ENCODE measurements at places on chromosomes 3 and 15.
A peak's percentile ranks its signal among the peaks of the same experiment; 100 is the strongest.

DNA sequence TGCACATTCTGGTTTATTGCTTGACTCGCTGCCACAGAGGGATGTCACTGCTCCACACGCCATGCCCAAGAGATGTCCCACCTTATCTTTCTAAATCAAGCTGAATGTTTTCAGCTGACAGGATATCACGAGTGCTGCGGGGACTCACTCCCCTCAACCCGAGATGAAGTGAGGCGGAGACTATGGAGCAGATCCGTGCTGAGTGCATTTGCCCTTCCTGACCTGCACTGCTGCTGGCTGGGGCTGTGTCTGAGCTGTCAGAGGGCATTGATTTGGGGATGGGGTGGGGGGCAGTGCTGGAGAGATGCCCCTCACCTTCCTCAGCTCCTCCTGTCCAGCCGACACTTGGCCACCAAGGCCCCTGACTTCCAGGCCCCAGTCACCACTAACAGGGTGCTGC lies 40.5 kb upstream of the CSPG4 start:
- DNase-seq, result no peak

GRCh38 chr3:87982421-87982820 lies 76.4 kb downstream of the CGGBP1 start:
- DNase-seq, result no peak

- DNase-seq, result no peak
These were observed 1.7 kb downstream of the EMC7 start for GRCh38 chr15:34099914-34100313.

GRCh38 chr3:102156426-102156825 lies 278.4 kb upstream of the ZPLD1 start:
- no peak for DNase-seq

- DNase-seq, result no peak
These were observed 101.4 kb upstream of the STT3B start for GRCh38 chr3:31431321-31431720.

- DNase-seq, result no peak
These were observed 103.2 kb downstream of the DPH6 start for GRCh38 chr15:35442742-35443141.

- no peak for DNase-seq
These were observed 124.2 kb upstream of the ABI3BP start for GRCh38 chr3:101117465-101117864.

DNA sequence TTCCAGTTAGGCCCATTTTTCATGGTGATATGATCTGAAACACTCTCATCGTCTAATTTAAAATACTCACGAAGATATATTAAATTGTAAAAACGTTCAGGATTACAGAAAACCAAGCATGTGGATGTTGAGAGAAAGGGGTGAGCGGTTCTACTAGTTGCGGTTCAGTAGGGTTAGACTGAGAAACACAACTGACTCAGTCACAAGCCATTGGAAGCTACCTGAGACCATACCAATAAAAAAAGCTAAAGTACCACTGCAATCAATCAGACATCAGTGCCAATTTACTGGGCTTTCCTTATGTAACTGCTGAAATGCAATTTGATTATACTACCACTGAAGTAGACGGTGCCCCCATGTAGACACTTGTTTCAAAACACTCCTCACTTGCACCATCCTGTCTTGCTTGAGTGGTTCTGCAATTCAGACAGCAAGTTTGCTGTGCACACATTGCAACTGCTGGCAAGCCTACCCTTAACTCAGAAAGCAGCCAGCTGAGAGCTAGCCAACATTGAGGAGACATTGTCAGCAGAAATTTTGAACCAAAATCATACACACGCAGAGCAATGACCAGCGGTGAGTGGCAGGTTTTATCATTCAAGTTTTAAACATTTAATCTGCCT lies 368.7 kb upstream of the ARHGEF26 start:
- peak; percentile 52 for DNase-seq

DNA sequence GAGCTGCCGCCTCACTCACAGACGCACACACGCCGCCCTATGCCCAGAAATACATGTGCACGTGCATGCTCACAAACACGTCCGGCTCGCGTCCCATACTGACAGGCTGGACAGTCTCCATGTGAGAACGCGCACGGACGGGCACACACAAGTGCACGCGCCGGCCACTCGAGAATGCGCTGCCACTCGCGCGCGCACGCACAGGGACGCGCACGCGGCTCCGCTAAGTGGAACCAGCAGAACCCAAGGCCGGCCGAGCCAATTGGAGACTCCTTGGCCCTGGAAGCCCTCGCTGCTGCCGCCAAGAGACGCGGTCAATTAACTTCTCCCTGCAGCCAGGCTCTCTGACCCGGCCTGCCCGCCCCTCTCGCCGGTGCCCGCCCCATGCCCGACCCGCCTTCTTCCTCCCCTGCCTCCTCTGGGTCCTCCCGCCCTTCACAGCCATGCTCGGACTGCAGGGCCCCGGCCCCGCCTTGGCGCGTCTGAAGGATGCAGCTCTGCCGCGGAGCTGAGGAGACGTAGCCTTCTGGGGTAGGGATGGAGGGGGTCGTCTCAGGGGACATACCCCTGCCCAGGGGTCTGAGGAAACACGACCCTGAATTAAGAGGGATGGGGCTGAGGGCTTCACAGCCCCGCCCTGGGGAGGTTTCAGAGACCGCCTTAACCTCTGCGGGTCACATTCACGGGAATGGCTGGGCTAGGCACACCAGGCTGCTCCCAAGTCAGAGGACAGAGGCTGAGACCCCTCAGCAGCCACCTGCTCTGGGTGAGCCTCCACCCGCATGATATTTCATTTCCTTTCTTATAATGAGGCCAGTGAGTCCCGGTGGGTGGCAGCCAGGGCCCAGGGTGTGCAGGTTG lies 15.0 kb downstream of the PTH1R start:
- peak; percentile 75 for DNase-seq

GRCh38 chr15:82710208-82710555 lies 507 bp upstream of the AP3B2 start:
- DNase-seq, result no peak

- no peak for DNase-seq
These were observed 39.7 kb downstream of the SENP2 start for GRCh38 chr3:185625784-185626183.

DNA sequence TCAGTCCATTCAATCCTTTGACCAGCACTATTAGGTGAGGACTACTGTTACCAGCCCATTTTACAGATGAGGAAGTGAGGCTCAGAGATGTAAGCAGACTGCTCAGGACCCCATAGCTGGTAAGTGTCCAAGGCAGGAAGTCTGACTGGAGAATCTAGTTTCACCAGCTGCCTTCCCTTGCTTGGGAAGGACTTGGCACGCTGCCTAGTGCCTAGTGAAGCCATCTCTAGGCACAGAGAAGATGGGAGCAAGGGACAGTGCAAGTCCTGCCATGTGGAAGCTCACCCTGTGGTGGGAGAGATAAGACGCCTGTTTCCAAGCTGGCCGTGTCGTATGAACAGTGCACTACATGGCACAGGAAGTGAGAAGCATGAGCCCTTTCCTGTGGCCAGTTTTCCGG lies 111.8 kb upstream of the TMC3 start:
- DNase-seq, result no peak

- DNase-seq, result no peak
These were observed 13.0 kb upstream of the PHLDB2 start for GRCh38 chr3:111846039-111846438.

DNA sequence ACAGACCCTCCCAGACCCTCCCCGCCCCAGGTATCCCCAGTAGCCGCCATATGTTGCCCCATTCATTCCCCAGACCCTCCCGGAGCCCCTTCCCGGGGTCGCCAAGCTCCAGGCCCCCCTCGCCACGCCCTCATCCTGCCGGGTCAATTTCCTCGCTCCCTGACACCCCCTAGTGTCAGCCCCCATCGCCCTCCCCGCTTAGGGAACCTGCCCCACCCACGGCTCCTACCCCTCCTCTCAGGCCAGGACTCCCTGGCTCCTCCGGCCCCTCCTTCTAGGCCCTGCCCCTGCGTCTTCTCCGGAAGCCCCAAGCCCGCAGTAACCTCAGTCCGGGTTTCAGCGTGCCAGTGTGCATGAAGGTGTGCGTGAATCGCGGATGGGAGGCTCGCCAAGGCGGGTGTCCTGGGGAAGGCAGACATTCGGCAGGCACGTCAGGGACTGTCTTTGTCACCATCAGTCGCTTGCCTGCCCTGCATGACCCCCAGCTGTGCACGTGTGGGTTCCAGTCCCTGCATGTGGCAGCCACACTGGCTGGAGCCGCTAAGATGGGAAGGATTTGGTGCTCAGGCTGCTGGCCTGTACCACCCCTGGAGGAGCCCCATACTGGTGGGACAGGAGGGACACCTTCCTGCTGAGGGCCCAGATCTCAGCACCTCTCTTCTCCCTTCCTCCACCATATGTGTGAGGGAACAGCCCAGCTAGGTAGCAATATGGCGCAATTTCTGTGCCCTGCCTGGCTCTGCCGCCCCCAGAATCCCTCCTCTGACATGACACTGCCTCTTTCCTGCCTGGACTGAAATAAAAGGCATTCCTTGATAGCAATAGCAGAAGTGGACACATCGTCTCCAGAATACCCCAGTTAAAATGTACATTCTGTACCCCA lies 693 bp downstream of the DISP2 start:
- no peak for DNase-seq

- no peak for DNase-seq
These were observed 901 bp upstream of the RASSF1 start for GRCh38 chr3:50341537-50341936.

GRCh38 chr15:101198800-101199199 lies 53.0 kb downstream of the CHSY1 start:
- DNase-seq, result no peak

DNA sequence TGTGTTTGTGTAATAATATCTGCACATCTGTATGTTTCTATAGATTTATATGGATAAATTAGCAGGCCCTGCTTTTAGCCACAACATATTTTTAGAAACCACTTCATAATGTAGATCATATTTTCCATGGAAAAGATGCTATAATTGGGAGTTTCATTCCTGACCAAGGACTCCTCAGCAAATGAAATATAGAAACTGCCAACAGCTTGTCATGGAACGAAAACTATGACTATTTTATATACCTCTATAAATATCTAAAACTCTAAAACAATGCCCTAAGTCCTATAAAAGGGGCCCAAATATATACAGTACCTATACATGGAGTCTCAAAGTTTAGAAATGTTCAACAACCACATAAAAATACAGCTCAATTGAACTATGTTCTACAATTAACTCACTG lies 27.9 kb downstream of the EID1 start:
- no peak for DNase-seq

GRCh38 chr3:9595877-9596276 lies 42.3 kb upstream of the LHFPL4 start:
- DNase-seq, result no peak

- no peak for DNase-seq
These were observed 187.0 kb downstream of the NTRK3 start for GRCh38 chr15:88069561-88069960.

DNA sequence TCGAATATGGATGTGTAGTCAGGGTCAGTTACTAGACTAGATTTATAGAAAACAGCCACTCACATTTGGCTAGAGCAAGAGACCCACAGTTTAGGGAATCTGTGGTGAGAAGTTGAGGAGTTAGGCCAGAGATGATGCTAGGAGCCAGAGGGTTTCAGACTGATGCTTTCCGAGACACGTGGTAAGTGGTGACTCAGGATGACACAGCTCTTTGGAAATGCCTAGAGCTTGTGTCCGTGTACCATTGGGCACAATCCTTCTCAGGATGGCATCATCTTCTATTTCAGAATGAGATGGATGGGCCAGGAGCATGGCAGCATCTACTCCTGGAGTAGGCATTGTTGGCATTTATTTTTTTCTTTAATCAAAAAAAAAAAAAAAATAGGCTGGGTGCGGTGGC lies 28.5 kb downstream of the PTPRG start:
- DNase-seq, result no peak

GRCh38 chr3:15010664-15011063 lies 54.5 kb downstream of the MRPS25 start:
- no peak for DNase-seq

- peak; percentile 56 for DNase-seq
These were observed 43.6 kb upstream of the CTSH start for GRCh38 chr15:78988361-78988911.

DNA sequence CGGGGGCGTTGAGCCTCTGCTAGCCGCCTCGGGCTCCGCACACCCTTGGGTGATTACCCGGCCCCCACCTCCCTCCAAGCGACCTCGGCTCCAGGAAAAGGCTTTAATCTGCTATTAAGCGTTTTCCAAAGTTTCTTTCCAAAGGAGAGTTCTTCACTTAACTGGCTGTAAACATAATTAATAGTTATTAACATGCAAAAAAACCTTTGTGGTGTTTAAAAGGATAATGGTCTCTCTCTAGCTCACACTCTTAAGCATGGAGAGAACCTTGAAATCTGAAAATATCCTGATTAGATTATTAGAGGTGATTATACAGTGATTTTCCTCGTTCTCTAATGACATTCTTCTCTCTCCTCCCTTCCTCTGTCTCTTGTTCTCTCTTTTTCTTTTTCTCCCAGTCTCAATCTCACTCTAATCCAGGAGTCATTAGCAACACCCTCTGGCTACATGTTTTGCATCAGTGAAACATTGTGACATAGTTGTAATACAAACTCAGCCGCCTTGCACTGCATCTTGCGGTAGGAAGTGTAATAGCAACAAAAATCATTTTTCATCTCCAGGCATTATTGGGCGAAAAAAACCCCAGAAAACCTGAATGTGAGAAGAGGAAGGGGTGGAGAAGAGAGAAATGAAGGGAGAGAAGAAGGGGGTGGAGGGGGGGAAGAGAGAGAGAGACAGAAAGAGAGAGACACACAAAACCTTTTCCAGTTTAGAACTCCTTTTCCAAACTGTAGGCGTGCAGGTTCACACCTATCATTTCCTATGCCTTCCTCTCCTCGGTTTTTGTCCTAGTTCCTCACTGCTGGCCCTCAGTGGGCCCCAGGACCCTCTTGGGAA lies 24.4 kb downstream of the NR2F2 start:
- DNase-seq, result peak; percentile 69

DNA sequence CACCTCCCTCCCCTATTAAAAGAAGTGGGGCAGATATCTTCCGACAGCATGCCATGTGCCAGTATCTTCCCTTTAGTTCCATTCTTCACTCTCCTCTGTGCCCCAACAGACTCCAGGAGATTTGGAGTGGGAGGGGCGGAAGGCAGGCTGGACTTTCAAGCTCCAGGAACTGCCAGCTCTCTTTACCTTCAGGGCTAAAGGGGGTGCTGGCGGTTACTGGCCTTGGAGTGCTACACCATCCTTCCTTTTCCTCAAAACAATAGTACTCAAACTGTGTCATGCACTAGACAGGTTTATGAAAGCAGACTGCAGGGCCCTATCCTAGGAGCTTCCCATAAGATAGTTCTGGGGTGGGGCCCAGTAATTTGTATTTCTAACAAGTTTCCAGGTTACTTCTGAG lies 6.0 kb downstream of the LINS1 start:
- no peak for DNase-seq

- no peak for DNase-seq
These were observed 48.4 kb upstream of the SEC22A start for GRCh38 chr3:123153125-123154019.

DNA sequence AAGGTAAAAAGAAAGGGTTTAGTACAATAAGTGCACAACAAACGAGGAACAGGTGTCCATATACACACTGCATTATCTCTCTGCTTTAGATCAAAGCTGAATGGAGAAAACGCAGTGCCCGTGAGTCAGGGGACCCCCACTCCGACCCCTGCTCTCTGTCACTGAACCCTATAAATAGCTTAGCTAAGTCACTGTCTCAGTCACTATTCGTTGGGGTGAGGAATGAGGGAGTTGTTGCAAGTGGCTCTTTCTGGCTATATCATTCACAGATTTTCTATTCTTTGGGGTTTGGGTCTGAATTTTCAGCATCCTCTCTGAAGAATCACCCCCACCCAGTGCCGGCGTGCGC lies 458 bp upstream of the STAC start:
- no peak for DNase-seq

All from right lung (tissue), 10 donors.